ENCODE measurements at places on chromosomes 3 and 15. TPM values are rescaled to one million over a fixed set of nuclear protein-coding genes. Genes with fewer than 3 reads are reported as not detected.

- ATAC-seq: peak; percentile 88
Observed at GRCh38 chr15:90101969-90102890, at the start of gene IDH2. Gene IDH2, minus strand, starts transcription at chr15:90102468. Its CDS starts 78 bp downstream, at chr15:90102390.

GRCh38 chr15:85404176-85404917, 23.9 kb downstream of the AKAP13 start:
- ATAC-seq: peak; percentile 12

DNA sequence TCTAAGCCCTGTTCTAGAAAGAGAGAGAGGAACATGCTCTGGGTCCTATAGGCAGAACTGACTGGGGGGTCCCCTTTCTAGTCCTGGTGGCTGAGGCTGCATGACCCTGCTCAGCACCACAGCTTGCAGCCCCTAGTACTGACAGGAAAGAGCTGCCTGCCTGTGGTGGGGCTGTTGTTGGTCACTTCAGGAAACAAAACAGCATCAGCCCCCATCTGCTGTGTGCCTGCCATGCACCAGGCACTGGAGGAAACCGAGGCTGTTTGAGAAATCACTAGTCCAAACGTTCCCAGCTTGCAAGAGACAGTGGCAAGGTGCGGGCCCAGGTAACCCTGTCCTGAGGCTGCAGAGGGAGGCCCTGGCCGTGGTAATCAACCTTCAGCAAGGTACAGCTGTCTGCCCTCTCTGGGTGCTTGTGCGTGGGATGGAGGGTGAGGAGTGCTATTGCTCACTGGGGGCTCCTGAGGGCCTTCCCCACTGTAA, 90.6 kb downstream of the IQSEC1 start:
- ATAC-seq: no peak

DNA sequence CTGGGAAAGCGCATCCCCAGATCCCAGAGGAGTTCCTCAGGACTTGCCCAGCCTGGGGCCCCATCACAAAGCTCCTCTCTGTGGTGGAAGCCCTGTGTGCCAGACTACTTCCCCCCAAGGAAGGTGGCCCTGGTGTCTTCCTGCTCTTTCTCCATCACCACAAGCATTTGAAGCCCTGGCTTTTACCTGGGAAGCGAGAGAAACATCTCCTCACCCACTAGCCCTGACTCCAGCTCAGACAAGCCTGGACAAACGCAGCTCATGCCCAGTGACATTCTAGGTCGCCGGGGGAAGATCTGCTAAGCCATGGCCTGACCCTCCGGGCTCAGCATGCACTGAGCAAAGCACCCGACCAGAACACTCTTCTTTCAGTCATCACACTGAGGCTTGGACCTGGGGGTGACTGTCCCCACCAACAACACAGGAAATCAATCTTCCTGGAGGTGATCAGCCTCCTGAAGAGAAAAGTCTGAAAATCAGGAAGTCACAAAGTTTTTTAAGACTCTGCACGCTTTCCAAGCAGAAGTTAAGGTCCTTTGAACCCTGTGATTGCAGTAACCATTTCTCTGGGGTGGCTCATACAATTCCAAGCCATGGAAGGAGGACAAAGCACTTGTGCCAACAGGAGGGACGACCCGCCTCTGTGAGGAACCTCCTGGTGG, 40.8 kb downstream of the KLHL25 start:
- ATAC-seq: no peak

DNA sequence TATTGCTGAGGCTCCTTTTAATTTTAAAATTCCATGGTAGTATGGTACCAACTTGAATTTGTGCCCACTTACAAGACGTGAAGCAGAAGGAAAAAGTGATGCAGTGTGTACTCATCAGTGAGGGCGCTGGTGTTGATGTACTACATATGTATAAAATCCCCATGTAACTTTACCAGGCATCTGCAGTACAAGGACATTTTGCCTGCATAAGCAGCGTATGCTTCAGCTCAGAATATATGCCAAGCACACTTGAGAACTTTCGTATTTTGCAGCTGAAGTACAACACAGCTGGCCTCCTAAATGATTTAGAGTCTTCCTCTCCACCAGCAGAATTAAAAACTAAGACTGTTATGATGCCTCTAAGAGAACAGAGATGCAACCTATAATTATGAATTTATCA, 108.9 kb downstream of the RYR3 start:
- ATAC-seq: no peak

DNA sequence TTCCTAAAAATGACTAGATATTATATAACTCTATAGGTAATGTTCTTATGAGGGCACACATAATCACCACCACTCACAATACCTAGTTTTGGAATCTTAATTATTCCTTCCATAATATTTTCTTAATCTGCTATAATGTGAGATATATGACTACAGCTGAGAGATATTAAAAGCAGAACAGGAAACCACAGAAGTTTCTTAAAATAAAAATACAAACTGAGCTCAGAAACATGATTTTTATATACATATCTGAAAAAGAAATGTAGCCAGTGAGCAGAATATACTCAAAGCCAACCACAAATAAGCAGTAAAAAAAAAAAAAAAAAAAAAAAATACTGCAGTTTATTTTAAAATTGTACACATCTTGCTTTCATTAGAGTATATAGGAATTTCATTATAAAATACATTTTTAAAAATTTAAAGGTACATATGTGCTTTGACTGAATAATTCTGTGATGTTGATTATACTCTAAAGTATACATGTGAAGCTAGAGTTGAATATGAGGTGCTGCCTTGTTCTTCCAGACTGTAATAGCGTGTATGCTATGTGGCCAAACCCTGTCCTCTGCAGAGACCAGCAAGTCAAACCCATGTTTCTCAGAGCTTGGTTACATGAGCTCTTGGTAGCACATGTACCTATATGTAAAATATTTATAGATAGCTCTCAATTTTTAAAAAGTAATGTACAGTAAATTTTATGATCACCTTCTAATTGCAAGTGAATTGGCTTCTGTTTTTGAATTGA, 175.0 kb downstream of the UBE2E2 start:
- ATAC-seq: no peak

GRCh38 chr15:62297522-62297921, 132.4 kb upstream of the C2CD4B start:
- no peak for ATAC-seq

DNA sequence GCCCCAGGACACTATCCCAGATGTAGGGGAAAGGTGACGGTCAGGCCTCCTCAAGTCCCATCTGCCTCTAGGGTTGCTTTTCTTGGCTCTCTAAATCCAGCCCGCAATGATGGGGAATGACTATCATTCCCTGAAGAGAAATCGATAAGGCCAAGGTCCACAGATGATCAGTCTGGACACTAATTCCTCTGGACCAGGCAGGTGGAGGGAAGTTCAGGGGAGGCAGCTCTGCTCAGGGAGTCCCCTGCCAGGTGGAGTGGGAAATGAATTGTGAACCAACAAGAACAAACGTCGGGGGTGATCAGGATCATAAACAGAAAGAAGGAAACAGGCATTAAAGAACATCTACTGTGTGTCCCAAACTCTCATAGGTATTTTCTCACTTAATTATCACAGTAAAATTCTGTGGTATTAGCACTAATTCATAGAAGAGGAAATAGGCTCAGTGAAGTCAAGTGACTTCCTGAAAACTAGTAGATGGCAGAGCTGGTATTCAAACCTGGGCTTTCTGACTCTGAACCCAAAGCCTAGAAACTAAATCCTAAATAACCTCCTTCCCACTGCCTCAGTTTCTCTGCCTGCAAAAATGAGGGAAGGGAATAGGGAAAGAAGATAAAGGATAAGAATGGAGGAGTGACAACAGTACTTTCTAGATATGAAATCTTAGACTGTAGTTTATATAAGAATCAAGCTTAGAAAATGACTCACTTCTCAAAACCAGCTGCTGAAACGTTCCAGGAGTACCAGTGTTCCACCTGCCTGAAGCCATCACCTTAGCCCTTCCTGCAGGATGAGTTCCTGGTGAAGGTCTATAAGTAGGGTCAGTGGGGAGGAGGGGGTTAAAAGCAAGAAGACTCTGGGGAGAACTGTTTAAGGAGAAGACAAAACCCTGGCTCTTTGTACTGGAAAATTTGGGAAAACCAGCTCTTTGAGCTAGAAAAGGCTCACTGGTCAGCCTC, 7.5 kb downstream of the BMF start:
- ATAC-seq: no peak

The MYNN gene
- total RNA-seq: 22.0 TPM

The SOX14 gene
- 0.22 TPM for total RNA-seq

The ARGFX gene
- total RNA-seq: not detected

The CSPG4 gene
- total RNA-seq: 0.09 TPM

The THAP10 gene
- total RNA-seq: 4.8 TPM
